ENCODE measurements at places on chromosomes 7 and 10. TPM values are rescaled to one million over a fixed set of nuclear protein-coding genes. Genes with fewer than 3 reads are reported as not detected.

Gene BMPER
- 6.8 TPM for total RNA-seq

Gene CPA4
- not detected for total RNA-seq

Gene PON1
- not detected for total RNA-seq

Gene ANKRD30A
- not detected for total RNA-seq

Gene EPHB6
- 55.9 TPM for total RNA-seq

Gene PRF1
- total RNA-seq = 4.1 TPM

Gene FLNC
- total RNA-seq = 84.1 TPM

Gene TUBB8
- 0.78 TPM for total RNA-seq

Gene PLEKHS1
- total RNA-seq = 25.7 TPM

Gene ZNF425
- 3.0 TPM for total RNA-seq

Gene ASZ1
- total RNA-seq = not detected

Gene ACTL6B
- not detected for total RNA-seq

Gene DNAJC12
- total RNA-seq = 1.8 TPM

Gene ELOVL3
- 0.47 TPM for total RNA-seq

Gene MYO1G
- total RNA-seq = 6.0 TPM

GRCh38 chr7:72403458-72404076 is 8.6 kb downstream of the CALN1 start:
- DNase-seq = no peak

DNA sequence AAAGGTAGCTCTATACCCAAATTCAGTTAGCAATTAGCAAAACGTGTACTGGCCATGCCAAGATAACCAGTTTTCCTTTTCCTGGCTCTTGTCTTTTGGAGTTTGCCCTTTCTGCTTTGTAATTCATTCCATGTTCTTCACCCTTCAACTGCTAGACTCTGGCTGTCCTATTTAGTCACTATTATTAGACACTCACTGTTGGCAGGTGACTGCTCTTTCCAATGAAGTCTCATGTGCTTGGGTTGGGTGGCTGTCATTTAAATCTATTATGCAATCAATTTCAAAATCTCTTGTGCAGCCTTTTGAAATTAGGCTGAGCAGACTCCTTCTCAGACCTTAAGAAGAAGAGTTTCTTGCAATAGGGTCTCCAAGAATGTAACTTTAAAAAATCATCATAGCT is 266.5 kb downstream of the GPR158 start:
- DNase-seq = no peak

- DNase-seq = no peak
These were observed 155.8 kb downstream of the WDR37 start for GRCh38 chr10:1211844-1212570.

DNA sequence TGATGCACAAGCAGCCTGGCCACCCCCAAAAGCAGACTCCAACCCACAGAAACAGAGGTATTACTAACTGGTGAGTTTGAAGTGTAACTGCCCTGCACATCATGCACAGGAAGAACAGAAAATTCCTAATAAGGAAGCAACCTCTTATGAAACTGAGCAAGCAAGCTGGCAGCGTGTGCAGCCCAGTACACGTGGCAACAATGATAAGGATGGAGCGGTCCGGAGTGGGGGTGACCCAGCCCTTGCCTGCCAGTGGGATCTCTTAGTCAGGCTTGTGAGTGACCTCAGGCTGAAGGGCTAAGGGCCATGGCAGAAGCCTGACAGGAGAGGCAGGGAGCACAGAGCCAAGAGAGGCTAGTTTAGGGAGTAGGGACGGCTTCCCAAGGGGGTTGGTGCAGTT is 22.1 kb upstream of the AOAH start:
- no peak for DNase-seq

GRCh38 chr10:104240078-104240477 is 7.9 kb upstream of the CFAP43 start:
- no peak for DNase-seq

GRCh38 chr7:92824450-92824849 is 11.9 kb downstream of the CDK6 start:
- DNase-seq = no peak

GRCh38 chr7:85261336-85261735 is 74.5 kb upstream of the SEMA3D start:
- no peak for DNase-seq

DNA sequence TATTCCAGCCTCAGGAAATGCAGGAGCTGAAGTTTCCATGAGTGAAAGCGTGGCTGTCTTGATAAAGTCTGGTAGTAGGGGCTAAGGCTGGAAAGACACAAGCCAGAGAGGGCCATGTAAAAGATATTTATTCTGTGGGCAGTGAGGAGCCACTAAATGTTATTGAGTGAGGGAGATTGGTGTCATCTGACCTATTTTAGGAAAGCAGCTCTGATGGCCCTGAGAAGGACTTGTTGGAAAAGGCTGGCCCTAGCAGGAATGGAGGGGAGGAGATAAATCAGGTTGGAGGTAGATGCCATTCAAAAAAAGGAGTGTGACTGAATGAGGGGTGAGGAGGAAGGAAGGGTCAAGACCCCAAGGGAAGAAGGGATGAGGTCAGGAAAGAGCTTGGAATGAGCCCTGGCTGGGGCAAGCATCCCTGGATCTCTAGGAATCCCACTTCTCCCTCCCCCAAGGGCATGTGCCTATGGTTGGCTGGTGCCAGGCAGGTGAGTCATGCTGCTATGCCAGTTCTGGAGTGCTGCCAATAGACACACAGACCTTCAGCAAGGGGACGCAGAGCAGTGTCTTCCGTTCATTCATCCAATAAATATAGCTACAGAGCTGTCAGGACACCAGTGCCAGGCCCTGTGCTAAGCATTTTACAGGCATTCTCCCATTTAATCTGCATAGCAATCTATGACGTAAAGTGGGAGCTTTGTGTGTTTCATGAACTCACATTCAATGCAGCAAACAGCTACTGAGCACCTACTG is 2.0 kb downstream of the ANKRD2 start:
- peak; percentile 79 for DNase-seq

- no peak for DNase-seq
These were observed 73.4 kb downstream of the GPR141 start for GRCh38 chr7:37756797-37757551.

DNA sequence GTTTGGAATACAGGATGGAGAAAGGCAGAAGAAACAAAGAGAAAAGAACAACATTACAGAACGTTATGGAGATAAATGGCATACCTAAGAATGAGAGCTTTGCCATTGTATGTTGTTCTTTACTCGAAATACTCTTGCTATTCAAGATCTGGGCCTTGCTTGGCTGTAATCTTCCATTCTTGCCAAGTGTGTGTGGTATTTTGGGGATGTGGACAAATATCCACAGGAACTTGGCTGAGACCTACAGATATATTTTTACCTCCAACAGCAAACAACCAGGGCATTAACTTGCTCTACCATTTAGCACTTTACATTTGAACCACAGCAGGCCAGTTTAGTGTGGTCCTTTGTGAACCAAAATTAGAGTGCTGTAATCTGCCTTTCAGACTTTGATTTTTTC is 76.3 kb downstream of the DKK1 start:
- DNase-seq = no peak

DNA sequence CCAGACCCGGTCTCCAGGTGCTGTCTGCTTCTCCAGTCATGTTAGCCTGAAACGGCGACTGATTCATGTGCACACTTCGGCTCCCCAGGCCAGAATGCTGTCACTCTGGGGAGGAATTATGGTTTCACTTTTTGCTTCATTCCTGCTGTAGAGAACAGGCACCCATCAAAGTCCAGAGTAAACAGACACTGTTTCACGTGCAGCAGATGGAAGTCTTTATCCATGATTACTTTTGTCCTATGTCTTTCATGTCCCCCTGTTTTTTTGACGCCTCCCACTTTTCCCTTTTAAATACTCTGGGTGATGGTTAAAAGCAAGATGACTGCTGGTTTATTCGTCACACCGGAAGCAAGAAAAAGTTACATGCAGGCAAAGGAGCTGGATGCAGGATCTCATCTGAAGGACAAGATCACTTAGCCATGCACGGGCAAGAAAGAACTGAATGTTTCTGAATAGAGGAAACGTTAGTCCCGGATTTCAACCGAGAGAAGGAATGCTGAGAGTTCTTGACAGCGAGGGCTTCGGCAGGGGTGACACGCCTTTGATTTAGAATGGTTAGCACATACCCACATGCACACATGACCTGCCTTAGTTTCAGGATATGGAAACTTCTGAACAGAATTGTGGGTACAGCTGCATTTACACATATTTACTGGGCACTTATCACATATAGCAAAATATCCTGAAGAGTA is 250.0 kb upstream of the KLF6 start:
- DNase-seq = no peak

GRCh38 chr10:124349996-124350280 is 68.8 kb downstream of the OAT start:
- no peak for DNase-seq

GRCh38 chr10:126302826-126303665 is 85.2 kb downstream of the ADAM12 start:
- no peak for DNase-seq

DNA sequence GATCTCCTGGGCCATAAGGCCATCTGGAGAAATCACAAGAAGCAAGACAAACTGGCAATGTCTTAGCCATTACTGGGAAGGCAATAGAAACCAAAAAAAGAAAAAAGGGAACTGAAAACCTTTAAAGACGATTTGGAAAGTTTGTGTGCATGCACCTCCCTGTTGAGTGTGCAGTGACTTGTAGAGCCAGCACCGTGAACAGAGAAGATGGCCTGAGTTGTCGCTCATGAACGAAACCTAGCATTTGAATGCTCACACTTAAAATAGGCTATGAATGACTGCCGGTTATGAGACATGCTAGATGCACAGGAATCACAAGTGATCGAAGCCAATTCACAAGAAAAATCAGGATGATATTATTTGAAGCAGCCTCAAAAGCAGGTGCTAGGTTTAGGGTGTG is 151.3 kb upstream of the ADO start:
- DNase-seq = no peak

DNA sequence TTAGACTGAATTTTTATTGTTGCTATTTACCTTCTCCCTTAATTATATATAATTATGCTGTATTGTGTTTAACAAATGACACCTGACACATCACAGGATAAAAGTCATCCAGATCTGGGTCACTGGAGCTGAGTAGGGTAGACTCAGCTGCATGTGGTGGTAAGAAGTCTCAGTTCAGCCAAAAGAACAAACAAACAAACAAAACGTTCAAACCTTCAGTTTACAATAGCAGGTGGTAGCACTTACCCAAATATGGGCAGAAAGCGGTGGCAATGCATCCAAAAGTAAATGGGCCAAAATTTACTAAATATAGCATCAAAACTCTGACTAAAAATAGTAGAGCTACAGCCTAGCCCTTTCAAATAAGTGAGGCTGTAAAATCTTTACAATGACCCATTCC is 42.2 kb downstream of the ZWINT start:
- no peak for DNase-seq

GRCh38 chr10:78341953-78342614 is 308.4 kb downstream of the RPS24 start:
- DNase-seq = peak; percentile 36

DNA sequence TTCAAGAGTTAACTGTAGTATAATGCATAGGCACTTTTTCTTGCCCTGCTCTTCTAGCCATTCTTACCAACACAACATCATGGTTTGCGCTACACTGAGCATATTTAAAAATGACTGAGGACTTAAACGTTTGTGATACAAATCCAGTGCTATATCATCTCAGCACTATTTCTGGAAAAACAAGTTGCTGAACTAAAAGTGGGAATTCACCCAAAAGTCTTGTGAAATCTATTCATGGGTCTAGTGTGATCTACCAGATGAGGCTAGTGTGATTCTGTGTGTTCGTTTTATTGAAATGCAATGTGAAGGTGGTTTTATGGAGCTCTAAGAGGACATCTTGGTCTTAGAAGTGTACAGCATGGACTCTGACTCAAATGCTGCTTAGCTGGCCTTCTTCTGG is 584.6 kb upstream of the POM121L12 start:
- no peak for DNase-seq

- no peak for DNase-seq
These were observed 68.5 kb downstream of the GNAT3 start for GRCh38 chr7:80443325-80443724.

DNA sequence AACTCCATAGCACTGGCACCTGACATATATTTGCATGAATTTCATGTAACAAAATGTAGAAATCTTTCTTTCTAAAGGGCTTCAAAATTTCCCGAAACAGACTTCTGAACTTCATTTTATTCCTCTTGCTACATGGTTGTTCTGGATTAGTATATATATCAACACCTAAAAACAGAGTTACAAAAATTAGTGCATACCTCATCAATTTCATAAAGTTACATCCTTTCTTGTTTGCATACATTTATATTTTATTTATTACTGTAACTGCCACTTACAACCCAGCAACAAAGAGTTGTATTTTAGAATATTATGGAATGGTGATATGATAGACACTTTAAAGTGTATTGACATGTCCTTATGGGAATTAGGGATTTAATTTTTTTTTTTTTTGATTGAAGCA is 2.0 kb upstream of the ITGB8 start:
- no peak for DNase-seq

GRCh38 chr7:80197627-80198026 is 63.0 kb downstream of the GNAI1 start:
- DNase-seq = no peak

GRCh38 chr10:124388823-124389612 is 29.7 kb downstream of the OAT start:
- peak; percentile 89 for DNase-seq

DNA sequence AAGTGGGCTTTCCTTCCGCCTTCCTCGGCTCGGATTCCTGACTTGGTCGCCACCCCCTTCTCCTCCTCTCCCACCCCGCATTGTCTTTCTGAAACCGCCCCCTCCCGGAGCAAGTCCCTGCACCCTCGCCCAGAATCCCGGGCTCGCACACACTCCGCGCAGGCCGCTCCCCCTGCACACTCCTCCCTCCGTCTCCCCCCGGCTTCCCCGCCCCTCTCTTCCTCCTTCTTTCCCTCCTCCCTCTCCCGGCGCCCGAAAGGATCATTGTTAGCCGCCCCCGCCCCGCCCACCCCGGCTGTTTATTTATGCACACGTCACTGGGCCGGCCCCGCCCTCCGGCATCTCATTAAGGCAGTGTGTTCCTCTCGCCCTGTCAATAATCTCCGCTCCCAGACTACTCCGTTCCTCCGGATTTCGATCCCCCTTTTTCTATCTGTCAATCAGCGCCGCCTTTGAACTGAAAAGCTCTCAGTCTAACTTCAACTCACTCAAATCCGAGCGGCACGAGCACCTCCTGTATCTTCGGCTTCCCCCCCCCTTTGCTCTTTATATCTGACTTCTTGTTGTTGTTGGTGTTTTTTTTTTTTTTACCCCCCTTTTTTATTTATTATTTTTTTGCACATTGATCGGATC is at the start of gene TCF7L2:
TCF7L2 (plus strand) TSS at position 373 of the 633 bp plus-strand sequence. CDS start 510 bp downstream, outside the sequence.
- peak; percentile 96 for DNase-seq

GRCh38 chr7:85474234-85474633 is 287.4 kb upstream of the SEMA3D start:
- DNase-seq = no peak

- DNase-seq = no peak
These were observed 73.8 kb upstream of the BMPER start for GRCh38 chr7:33831389-33832141.

Measured in ureter (tissue), 1 donor.